Naive thymus-derived CD4-positive, alpha-beta T cell (primary cell): ENCODE measurements at places on chromosomes 16 and 17. TPM values are rescaled to one million over a fixed set of nuclear protein-coding genes. Genes with fewer than 3 reads are reported as not detected.

The DBNDD1 gene
- 3.1 TPM for total RNA-seq

The PRPSAP2 gene
- total RNA-seq, result 59.4 TPM

The MCRIP1 gene
- 48.1 and 48.7 TPM in 2 replicates for total RNA-seq

The OR2C1 gene
- total RNA-seq, result 0.65 TPM

The KRTAP9-1 gene
- not detected in 2 replicates for total RNA-seq

The EVPLL gene
- total RNA-seq, result not detected

The SGSM2 gene
- 139 TPM for total RNA-seq

The RNF135 gene
- 18.7 TPM for total RNA-seq

The HSD17B2 gene
- not detected for total RNA-seq

The ARHGAP23 gene
- total RNA-seq, result 0.24 TPM

The PRSS21 gene
- not detected for total RNA-seq

DNA sequence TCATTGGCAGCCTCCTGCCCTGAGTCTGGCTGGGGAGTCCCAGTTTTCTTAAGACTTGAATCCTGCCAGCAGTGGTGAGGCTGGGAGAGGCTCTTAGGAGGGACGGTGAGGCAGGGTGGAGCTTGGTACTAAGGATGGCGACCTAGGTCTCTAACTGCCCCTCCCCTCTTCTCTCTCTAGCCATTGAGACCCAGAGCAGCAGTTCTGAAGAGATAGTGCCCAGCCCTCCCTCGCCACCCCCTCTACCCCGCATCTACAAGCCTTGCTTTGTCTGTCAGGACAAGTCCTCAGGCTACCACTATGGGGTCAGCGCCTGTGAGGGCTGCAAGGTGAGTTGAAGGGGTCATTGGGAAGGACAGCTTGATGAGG lies 16.4 kb downstream of the GJD3 start:
- DNase-seq, result no peak

DNA sequence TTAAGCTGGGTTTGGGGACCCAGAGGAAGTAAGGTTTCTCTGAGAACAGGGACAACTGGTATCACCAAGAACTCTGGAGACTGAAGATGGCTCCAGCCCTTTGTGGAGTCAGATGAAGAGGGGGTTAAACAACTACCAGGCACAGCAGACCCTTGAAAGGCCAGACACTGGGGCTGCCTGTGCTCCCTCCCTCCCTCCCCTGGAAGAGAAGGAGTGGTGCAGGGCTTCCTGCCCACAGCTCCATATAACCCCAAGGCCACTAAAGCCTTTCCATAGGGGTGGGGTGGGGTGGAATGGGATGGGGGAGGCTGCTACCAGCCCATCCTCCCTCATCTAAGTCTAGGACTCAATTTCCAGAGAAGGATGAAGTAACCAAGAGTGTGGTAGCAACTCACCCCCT lies 66.7 kb downstream of the CCDC182 start:
- DNase-seq, result no peak

DNA sequence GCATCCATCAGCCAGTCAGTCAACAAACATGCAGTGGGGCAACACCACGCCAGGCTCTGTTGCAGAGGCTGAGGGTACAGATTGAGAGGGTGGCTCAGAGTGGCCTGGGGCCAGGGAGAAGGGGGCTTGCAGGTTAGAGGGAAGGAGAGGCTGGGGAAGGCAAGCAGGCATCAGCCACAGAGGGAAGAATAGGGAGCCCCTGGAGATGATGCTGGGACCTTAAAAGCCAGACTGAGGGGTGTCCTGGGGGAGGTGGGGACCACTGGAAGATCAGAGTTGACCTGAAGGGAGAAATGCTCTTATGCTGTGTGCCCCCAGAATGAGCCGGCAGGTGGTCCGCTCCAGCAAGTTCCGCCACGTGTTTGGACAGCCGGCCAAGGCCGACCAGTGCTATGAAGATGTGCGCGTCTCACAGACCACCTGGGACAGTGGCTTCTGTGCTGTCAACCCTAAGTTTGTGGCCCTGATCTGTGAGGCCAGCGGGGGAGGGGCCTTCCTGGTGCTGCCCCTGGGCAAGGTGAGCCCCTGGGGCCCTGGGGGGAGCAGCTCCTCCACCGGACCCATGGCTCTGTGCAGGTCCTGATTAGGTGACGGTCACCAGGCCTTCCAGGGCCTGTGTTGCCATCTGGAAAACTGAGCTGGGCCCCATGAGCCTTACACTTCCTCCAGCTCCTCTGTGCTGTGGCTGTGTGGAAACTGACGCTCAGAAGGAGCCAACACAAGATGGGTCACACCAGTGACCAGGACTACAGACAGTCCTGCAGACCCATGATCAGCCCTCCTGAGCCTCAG lies 1.7 kb downstream of the CORO1A start:
- DNase-seq, result peak; percentile 14

DNA sequence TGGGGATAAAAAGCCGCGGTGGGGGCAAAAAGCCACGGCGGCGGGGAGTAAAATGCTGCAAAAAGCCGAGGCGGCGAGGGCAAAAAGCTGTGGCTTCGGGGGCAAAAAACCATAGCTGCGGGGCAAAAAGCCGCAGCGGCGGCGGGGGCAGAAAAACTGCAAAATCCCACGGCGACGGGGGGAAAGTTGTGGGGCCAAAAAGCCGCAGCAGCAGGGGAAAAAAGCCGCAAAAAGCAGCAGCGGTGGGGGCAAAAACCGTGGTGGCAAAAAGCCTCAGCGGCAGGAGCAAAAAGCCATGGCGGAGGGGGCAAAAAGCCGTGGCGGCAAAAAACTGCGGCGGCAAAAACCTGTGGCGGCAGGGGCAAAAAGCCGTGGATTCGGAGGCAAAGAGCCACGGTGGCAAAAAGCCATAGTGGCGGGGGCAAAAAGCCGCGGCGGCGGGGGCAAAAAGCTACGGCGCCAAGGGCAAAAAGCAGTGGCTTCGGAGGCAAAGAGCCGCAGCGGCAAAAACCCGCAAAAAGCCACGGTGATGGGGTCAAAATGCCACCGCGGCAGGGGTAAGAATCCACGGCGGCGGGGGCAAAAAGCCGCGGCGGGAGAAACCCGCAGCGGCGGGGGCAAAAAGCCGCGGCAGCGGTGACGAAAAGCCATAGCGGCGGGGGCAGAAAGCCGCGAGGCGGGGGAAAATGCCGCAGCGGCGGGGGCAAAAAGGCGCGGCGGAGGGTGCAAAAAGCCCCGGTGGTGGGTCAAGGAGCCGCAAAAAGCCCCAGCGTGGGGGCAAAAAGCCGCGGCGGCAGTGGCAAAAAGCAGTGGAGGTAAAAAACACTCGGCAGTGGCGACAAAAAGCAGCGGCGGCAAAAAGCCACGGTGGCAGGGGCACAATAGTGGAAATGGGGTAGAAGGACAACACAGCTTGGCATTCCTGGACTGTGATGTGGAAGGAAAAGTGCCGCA lies 192.8 kb downstream of the SHCBP1 start:
- no peak for DNase-seq

GRCh38 chr17:71869841-71870545 lies 250.8 kb upstream of the SOX9 start:
- DNase-seq, result no peak

DNA sequence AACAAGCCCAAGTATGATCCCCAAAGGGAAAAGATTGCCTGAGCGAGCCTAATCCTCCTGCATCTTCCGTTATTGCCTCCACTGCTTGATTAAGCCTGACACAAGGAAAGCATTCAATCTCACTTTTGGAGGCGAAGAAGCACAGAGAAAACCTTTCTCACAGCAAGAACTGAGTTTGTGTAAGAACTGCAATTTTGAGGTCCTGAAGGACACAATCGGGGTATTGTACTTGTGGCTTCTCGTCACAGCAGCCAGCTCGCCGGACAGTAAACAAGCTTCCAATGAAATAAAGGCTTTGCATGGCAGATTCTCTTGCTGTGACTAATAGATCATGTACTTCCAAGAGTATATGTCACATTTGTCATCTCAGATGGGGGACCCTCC lies 18.7 kb upstream of the FOXF1 start:
- no peak for DNase-seq

- DNase-seq, result no peak
Observed at GRCh38 chr17:68418876-68419275, 38.4 kb downstream of the WIPI1 start.

GRCh38 chr17:1880851-1881630 lies 51.2 kb downstream of the RPA1 start:
- DNase-seq, result no peak

DNA sequence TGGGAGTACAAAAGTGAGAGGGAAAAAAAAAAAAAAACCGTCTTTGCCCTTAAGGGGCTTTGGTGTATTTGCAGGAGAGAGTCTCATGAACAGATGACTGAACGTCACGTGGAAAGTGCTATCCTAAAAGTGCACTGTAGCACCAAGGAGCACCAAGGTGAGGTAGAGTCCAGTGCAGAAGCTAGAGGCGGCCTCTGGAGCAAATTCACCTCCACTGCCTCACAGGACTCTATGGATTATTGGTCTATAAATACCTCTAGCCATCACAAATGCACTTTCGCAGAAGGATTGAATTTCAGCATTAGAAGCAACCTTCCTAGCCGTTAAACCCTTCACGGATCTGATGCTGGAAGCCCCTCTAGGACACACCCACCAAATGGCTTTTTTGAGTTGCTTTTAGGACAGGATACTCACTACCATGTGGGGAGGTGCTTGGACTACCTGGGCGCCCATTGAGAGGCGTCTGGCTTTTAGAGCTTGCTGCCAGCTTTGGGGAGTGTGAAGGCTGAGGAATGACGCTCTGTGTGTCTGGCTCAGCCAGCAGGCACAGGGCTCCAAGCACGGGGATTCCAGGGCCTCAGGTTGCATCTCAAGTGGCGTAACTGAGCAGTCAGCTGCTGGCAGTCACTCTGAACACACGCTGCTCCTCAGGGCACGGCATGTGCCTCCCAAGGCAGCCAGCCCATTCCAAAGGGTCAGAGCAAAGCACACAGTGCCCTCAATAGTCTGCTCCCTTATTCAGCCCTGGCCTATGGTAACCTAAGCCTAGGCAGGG lies 52.7 kb downstream of the CDRT4 start:
- DNase-seq, result no peak

DNA sequence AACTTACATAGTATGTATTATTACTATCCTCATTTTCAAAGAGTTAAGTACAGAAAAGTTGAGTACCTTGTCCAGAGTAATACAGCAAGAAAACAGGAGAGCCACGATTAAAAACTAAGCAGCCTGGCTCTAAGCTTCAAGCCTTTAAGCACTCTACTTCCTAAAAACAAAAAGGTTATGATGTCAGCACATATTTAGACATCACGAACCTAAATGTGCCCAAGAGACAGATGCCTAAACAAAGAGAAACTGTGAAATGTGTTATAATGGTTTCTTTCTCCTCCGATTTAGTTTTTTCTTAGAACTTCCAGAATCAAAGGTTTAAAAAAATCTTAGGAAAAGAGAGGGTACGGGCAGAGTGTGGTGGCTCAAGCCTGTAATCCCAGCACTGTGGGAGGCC lies 151.0 kb downstream of the VPS53 start:
- no peak for DNase-seq

DNA sequence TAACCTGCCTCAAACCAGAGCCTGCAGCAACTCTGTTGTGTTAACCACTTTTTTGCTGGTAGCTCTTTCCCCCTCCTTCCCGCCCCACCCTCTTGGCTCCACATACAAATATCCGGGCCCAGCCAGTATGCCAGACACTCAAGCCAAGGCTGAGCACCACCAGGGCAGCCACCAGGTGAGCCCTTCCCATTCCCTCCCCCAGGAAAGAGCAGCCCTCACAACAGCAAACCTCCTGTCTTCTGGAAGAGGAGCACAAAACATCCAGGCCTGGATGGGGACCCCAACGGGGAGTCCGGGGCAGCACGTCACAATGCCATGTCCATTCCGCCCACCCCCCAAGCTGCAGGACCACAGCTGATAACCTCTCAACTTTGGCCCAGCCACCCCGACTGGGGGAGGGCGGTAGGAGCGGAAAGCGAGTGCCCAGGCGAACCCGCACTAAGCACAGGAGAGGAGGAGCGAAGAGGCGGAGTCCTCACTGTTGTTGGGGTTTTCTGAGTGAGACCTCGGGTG lies 757 bp downstream of the ORMDL3 start:
- peak; percentile 61 for DNase-seq

- no peak for DNase-seq
Observed at GRCh38 chr16:49376206-49376605, 2.6 kb downstream of the C16orf78 start.

DNA sequence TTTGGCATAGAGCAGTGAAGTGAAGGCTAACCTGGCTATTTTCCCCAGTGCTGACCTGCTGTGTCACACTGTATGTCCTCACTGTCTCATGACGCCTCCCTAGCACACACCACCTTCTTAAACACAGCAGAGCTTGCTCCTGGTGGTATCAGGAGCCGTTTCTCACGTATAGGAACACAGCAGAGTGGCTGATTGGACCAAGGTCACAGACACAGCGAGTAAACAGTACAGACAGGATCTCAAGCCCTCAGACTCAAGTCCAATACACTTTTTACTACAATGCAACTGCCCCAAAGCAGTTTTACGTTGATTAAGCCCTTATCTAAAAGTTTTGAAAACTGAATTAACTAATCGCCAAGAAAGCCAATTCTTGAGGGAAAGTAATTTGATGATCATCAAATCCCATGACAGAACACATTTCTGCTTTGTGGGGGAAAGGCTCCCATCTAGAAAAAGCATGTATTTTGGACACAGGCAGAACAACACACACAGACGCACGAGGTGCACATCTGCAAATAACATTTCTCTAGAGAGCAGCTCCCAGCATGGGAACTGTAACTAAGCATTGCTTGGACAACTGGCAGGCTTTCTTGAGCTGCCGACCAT lies 15.2 kb downstream of the ARHGAP17 start:
- DNase-seq, result no peak

DNA sequence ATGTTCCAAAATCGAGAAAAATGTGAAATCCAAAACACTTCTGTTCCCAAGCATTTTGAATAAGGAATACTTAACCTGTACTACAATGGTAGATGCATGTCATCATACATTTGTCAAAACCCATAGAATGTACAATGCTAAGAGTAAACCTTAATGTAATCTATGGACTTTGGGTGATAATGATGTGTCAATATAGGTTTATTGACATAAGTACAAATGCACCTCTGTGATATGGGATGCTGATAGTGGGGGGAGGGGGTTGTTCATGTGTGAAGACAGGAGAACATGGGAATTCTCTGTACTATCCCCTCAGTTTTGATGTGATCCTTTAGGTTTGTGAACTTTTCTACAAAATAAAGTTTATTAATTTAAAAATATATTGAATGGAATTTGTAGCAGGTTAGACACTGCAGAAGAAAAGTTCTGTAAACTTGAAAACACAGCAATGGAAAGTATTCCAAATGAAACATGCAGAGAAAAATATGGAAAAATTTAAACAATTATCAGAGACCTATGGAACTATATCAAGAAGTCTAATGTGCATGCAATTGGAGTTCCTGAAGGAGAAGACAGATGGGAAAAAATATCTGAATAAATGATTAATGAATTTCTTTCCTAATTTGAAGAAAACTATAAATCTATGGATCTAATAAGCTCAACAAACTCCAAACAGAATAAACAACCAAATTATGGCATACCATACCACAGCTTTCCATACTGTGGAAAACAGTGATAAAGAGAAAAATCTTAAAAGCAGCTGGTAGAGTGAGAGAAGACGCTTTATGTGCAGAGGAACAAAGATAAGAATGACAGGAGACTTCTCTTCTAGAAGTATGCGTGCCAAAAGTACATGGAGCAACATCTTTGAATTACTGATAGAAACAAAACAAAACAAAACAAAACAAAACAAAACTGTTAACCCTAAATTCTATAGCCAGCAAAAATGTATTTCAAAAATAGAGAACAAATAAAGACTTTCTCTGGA lies 34.7 kb upstream of the MSI2 start:
- no peak for DNase-seq
